PC-3 (cell line): ENCODE measurements at places on chromosomes 2 and 18. TPM values are rescaled to one million over a fixed set of nuclear protein-coding genes. Genes with fewer than 3 reads are reported as not detected.

GRCh38 chr2:11129598-11130449 is 25.4 kb upstream of the SLC66A3 start:
- H3K4me1 ChIP-seq, result peaks cover 21% of the 10 kb centered on the region
- no peak overlapping the region for H3K27ac ChIP-seq

DNA sequence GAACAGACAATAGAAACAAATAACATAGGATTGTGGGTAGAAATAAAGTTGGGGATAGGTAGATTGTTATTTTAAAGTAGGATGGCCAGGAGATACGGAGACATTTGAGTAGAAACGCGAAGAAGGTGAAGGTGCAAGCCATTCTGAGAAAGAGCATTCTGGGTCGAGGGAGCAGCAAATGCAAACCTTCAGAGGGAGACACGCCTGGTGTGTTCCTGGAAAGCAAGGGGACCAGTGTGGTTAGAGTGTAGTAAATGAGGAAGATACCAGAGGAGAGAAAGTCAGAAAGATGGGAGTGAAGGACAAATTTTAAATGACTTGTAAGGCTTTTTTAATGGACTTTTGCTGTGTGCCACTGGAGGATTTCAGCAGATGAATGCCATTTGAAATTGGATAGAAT is 1.7 kb downstream of the CYP20A1 start:
- H3K36me3 ChIP-seq, result no peaks in the 10 kb centered on the region
- no peak for DNase-seq
- H3K4me3 ChIP-seq, result peak overlapping the region; percentile 95
- H3K27ac ChIP-seq, result no peak overlapping the region

DNA sequence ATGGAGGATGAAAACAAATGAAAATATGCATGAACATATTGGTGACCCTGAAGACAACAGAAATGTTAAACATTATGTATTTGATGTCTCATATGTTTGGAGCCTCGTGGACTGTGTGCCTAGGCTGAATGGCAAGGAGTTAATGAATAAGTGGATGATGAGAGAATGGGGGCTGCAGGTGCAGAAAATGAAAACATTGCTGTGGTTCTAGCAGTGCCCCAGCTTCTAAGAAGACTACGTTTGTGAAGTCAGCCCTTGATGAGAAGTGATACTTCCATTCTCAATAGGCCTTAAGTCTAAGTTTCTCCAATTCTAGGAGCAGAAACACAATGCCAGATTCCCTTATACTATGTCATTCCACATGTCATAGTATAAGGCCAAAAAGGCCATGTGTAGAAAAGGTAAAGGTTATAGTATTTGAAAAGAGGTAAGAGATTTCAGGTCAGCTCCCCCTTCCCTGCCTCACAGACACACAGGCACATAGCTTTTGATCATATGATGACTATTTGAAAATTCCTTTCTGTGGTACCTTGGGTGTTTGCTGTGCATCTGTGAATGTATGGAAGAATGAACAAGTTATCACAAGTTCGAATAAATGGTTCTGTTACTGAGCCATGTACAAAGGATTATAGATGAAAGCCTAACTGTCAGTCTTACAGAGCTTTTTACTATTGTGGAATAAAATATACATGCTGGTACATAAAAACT is 280.8 kb downstream of the SETBP1 start:
- DNase-seq, result no peak
- no peaks in the 10 kb centered on the region for H3K36me3 ChIP-seq
- peaks cover 15% of the 10 kb centered on the region for H3K4me1 ChIP-seq
- no peak overlapping the region for H3K27ac ChIP-seq
- no peak overlapping the region for H3K4me3 ChIP-seq
- H3K27me3 ChIP-seq, result no peaks in the 10 kb centered on the region

GRCh38 chr2:231632559-231633142 is 40.0 kb downstream of the TEX44 start:
- H3K27me3 ChIP-seq, result no peaks in the 10 kb centered on the region
- H3K4me1 ChIP-seq, result no peaks in the 10 kb centered on the region
- no peak overlapping the region for H3K4me3 ChIP-seq
- H3K27ac ChIP-seq, result no peak overlapping the region

DNA sequence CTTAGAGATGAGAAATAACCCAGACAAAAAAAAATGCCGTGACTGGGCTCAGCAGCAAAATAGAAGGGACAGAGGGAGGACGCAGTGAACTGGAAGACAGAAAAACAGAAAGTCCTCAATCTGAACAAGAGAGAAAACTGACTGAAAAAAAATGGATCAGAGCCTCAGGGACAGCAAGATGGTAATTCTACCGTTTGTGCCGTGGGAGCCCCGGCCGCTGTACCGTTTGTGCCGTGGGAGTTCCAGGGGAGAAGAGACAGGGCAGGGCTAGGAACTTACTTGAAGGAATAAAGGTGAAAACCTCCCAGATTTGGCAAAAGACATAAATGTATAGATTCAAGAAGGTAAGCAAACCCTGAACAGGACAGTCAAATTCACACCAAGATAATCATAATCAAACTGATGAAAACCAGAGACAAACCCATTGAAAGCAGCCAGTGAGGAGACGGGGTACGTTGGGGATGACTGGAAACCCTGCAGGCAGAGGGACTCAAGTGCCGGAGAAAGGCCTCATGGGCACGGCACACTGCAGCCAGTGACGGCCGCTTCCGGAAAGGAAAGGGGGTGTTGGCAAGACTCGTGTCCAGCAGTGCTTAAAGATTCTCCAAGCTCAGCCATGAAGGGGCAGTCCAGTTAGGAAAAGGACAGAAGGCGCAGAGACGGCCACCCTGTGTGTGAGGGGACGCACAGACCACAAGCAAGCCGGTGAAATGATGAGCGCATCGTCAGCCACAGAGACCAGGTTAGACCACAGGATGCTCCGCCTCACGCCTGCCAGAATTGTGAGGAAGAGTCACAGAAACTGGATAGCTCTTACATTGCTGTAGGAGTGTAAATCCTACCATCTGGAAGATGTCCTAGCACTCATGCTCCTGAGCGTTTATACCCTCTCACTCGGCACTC is 40.0 kb upstream of the NFATC1 start:
- no peaks in the 10 kb centered on the region for H3K4me1 ChIP-seq
- H3K36me3 ChIP-seq, result no peaks in the 10 kb centered on the region
- no peak for DNase-seq
- no peaks in the 10 kb centered on the region for H3K27me3 ChIP-seq

- no peaks in the 10 kb centered on the region for H3K36me3 ChIP-seq
- peak overlapping the region; percentile 54 for H3K4me3 ChIP-seq
- H3K27me3 ChIP-seq, result no peaks in the 10 kb centered on the region
- DNase-seq, result peak; percentile 76
- peak overlapping the region; percentile 81 for H3K27ac ChIP-seq
Observed at GRCh38 chr2:53445383-53446070, 322.1 kb upstream of the CHAC2 start.

GRCh38 chr18:3478262-3478978 is 28.4 kb downstream of the TGIF1 start:
- no peak overlapping the region for H3K27ac ChIP-seq
- H3K27me3 ChIP-seq, result no peaks in the 10 kb centered on the region
- DNase-seq, result peak; percentile 49
- no peaks in the 10 kb centered on the region for H3K36me3 ChIP-seq
- no peak overlapping the region for H3K4me3 ChIP-seq

- peaks cover 5% of the 10 kb centered on the region; the same call in 1 of the 2 replicates for H3K4me1 ChIP-seq
- no peaks in the 10 kb centered on the region for H3K36me3 ChIP-seq
- no peak overlapping the region for H3K27ac ChIP-seq
- H3K4me3 ChIP-seq, result no peak overlapping the region
- H3K27me3 ChIP-seq, result no peaks in the 10 kb centered on the region
Observed at GRCh38 chr2:235480614-235481013, 13.2 kb upstream of the AGAP1 start.

DNA sequence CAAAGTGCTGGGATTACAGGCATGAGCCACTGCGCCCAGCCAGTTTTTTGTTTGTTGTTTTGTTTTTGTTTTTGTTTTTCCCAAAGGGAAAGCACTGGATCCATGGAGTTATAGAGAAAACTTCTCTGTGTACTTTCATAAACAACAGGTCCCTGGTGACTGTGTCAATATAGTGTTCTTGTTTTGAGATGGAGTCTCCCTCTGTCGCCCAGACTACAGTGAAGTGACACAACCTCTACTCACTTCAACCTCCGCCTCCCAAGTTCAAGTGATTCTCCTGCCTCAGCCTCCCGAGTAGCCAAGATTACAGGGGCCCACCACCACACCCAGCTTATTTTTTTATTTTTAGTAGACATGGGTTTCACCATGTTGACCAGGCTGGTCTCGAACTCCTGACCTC is 16.5 kb downstream of the USP34 start:
- no peaks in the 10 kb centered on the region for H3K27me3 ChIP-seq
- no peaks in the 10 kb centered on the region for H3K4me1 ChIP-seq
- DNase-seq, result no peak
- no peak overlapping the region for H3K4me3 ChIP-seq

DNA sequence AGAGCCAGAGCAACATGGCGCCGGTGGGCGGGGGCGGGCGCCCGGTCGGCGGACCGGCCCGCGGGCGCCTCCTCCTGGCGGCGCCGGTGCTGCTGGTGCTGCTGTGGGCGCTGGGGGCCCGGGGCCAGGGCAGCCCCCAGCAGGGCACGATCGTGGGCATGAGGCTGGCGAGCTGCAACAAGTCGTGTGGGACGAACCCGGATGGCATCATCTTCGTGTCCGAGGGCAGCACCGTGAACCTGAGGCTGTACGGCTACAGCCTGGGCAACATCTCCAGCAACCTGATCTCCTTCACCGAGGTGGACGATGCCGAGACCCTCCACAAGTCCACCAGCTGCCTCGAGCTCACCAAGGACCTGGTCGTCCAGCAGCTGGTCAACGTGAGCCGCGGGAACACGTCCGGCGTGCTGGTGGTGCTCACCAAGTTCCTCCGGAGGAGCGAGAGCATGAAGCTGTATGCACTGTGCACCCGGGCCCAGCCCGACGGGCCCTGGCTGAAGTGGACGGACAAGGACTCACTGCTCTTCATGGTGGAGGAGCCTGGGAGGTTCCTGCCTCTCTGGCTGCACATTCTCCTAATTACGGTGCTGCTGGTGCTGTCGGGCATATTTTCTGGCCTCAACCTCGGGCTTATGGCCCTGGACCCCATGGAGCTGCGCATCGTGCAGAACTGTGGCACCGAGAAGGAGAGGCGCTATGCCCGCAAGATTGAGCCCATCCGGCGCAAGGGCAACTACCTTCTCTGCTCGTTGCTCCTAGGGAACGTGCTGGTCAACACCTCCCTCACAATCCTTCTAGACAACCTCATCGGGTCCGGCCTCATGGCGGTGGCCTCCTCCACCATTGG is 507 bp downstream of the CNNM4 start:
- H3K36me3 ChIP-seq, result no peaks in the 10 kb centered on the region
- peak; percentile 16 for DNase-seq
- no peak overlapping the region for H3K27ac ChIP-seq
- H3K4me1 ChIP-seq, result peaks cover 42% of the 10 kb centered on the region

GRCh38 chr18:52992041-52992440 is 652.0 kb downstream of the DCC start:
- no peak for DNase-seq
- no peaks in the 10 kb centered on the region for H3K36me3 ChIP-seq
- no peaks in the 10 kb centered on the region for H3K4me1 ChIP-seq
- no peak overlapping the region for H3K4me3 ChIP-seq
- H3K27ac ChIP-seq, result no peak overlapping the region

- no peaks in the 10 kb centered on the region for H3K4me1 ChIP-seq
- no peaks in the 10 kb centered on the region for H3K27me3 ChIP-seq
- no peak overlapping the region for H3K27ac ChIP-seq
- no peak for DNase-seq
Observed at GRCh38 chr18:21803495-21803894, 62.9 kb downstream of the MIB1 start.

GRCh38 chr2:96185516-96185915 is 23.1 kb downstream of the STARD7 start:
- no peaks in the 10 kb centered on the region for H3K27me3 ChIP-seq
- H3K27ac ChIP-seq, result no peak overlapping the region
- no peak overlapping the region for H3K4me3 ChIP-seq
- H3K4me1 ChIP-seq, result no peaks in the 10 kb centered on the region

GRCh38 chr2:11692966-11693521 is 23.0 kb upstream of the NTSR2 start:
- H3K36me3 ChIP-seq, result no peaks in the 10 kb centered on the region
- H3K4me1 ChIP-seq, result peaks cover 40% of the 10 kb centered on the region
- DNase-seq, result peak; percentile 89
- no peaks in the 10 kb centered on the region for H3K27me3 ChIP-seq

DNA sequence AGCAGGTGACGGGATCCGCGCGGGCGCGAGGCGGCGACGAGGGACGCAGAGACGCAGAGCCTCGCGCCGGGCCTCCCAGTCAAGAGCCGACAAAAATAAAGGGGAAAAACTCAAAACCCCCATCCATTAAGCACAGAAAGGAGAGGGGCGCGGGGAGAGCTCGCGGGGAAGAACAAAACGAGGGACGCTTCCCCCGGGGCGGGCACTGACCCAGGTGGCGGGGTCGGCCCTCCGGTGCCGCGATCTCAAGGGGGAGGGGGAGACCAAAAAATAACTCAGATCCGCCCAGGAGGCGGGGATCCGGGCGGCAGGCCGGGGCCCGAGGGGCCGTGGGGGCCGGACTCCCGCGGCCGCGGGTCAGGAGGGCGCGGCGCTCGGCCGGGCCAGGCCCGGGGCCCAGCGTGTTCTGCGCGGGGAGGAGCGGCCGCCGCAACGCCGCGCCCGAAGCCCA is 597 bp downstream of the RNF103 start:
- DNase-seq, result peak; percentile 26
- H3K4me1 ChIP-seq, result peaks cover 14% of the 10 kb centered on the region
- H3K36me3 ChIP-seq, result peaks cover 3% of the 10 kb centered on the region; the same call in 1 of the 2 replicates
- peak overlapping the region; percentile 30 for H3K27ac ChIP-seq

DNA sequence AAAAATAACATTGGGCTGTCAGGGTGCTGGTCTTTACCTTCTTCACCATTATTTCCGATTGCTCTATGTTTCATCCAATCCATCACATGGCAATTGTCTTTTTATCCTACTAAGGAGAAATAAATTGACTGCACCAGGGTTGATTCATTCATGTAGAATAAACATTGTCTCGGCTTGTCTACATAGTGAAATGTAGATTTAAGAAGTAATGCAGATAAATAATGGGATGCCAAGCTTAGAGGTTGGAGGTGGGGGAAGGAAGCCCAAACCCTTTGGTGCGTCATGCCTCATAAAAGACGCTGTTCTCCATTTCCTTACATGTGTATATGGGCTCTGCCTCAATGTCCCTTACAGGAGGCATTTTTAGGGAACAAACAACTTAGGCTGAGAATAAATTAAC is 117.8 kb downstream of the ALK start:
- no peak overlapping the region for H3K4me3 ChIP-seq
- no peak overlapping the region for H3K27ac ChIP-seq
- peak; percentile 47 for DNase-seq
- H3K4me1 ChIP-seq, result peaks cover 20% of the 10 kb centered on the region

- no peaks in the 10 kb centered on the region for H3K36me3 ChIP-seq
- no peaks in the 10 kb centered on the region for H3K4me1 ChIP-seq
- DNase-seq, result no peak
- no peaks in the 10 kb centered on the region for H3K27me3 ChIP-seq
- H3K4me3 ChIP-seq, result no peak overlapping the region
- H3K27ac ChIP-seq, result no peak overlapping the region
Observed at GRCh38 chr2:236209996-236210395, 41.8 kb upstream of the GBX2 start.

Gene DSC2
- total RNA-seq, result 4.8 and 6.9 TPM in 2 replicates

Gene AMER3
- total RNA-seq, result not detected in 2 replicates

Gene MAB21L4
- 0.12 and 1.0 TPM in 2 replicates for total RNA-seq

Gene RALBP1
- 89.8 and 94.3 TPM in 2 replicates for total RNA-seq

Gene TMEM247
- total RNA-seq, result not detected in 2 replicates

Gene FSHR
- total RNA-seq, result not detected in 2 replicates

Gene TUBB6
- total RNA-seq, result 191 and 232 TPM in 2 replicates

Gene CDH7
- 6.1 and 7.3 TPM in 2 replicates for total RNA-seq

Gene SLC5A7
- total RNA-seq, result 0.06 TPM in 1 of 2 replicates, not detected in the other

Gene MC2R
- total RNA-seq, result not detected in 2 replicates
